ENCODE measurements at places on chromosomes 11 and 22. TPM values are rescaled to one million over a fixed set of nuclear protein-coding genes. Genes with fewer than 3 reads are reported as not detected.
A peak's percentile ranks its signal among the peaks of the same experiment; 100 is the strongest.

The SAA2 gene
- not detected for total RNA-seq

The KREMEN1 gene
- total RNA-seq, result 0.25 TPM

The SYCE3 gene
- not detected for total RNA-seq

The PATE2 gene
- not detected for total RNA-seq

The MS4A12 gene
- not detected for total RNA-seq

The IRF7 gene
- total RNA-seq, result 73.7 TPM

The FAM180B gene
- total RNA-seq, result 0.28 TPM

The IGSF9B gene
- 101 TPM for total RNA-seq

The TSG101 gene
- 36.1 TPM for total RNA-seq

The MAP6 gene
- total RNA-seq, result 0.30 TPM

The PACSIN2 gene
- 35.1 TPM for total RNA-seq

GRCh38 chr22:36220451-36220921, 18.8 kb downstream of the APOL2 start:
- DNase-seq, result no peak
- H3K4me3 ChIP-seq, result no peak overlapping the region
- no peaks in the 10 kb centered on the region for H3K4me1 ChIP-seq
- H3K27ac ChIP-seq, result no peak overlapping the region
- no peaks in the 10 kb centered on the region for H3K27me3 ChIP-seq

GRCh38 chr22:49404020-49404419, 423.7 kb downstream of the BRD1 start:
- H3K4me1 ChIP-seq, result no peaks in the 10 kb centered on the region
- H3K4me3 ChIP-seq, result no peak overlapping the region
- no peaks in the 10 kb centered on the region for H3K27me3 ChIP-seq

DNA sequence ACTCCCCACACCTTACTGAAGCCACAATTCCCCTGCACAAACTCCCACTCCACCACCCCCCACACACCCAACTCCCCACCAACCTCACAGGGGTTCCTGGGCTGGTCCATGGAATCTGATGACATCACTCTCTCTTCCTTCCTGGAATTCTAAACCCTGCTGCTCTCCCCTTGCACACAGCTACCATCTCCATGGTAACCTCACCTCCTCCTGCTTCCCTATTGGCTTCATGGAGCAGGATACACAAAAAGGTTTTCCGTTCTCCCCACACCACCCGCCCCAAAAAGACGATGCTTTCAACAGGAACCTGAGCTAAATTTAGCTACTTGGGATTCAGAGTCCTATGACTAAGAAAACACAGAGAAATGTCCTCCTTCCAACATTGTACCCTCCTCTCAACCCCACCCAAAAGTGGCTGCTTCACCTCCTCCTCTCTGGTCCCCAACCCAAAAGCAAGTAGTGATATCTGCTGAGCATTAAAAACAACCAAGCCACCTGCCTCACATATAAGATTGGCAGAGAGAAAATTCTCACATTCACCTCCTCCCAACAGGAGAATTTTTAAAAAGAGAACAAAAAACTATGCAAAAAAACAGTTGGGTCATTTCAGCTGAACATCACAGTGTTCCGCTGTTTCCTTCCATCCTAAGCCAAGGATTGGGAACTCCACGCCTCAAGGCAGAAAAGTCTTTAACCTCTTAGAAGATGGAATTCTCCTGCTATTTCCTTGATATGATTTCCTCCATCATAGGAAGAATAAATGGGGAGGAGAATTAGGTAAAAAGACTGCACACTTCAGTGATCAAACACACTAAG, 66.9 kb downstream of the RBFOX2 start:
- no peaks in the 10 kb centered on the region for H3K4me1 ChIP-seq
- H3K27ac ChIP-seq, result no peak overlapping the region
- H3K36me3 ChIP-seq, result no peaks in the 10 kb centered on the region
- DNase-seq, result no peak

DNA sequence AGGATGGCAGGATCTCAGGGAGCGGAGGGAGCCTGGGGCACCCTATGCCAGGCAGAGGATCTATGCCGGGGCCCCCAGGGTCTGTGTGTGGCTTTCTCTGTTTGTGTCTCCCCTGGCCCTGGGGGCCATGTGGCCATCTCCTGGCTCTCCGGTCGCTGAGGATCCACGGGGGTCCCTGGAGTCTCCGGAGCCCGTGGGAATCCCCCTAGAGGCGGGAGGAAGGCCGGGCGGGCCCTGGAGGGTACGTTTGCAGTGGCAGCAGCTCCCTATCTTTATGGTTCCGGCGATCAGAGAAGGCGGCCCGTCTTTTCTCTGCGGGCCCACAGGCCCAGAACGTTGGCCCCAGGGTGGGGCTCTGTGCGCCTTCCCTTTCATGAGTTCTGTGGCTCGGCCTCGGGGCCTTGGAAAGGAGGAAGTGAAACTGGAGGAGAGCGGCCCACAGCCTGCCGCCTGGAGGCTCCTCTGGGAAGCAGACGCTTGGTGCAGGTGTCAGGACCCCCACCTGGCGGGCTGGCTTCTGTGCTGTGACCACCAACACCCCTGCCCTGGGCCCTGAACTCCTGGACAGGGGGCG, 82.1 kb downstream of the KCNQ1 start:
- H3K4me1 ChIP-seq, result peaks cover 31% of the 10 kb centered on the region
- H3K4me3 ChIP-seq, result no peak overlapping the region
- peaks cover 9% of the 10 kb centered on the region for H3K36me3 ChIP-seq
- H3K27me3 ChIP-seq, result no peaks in the 10 kb centered on the region

- no peaks in the 10 kb centered on the region for H3K27me3 ChIP-seq
- H3K27ac ChIP-seq, result no peak overlapping the region
- H3K4me1 ChIP-seq, result no peaks in the 10 kb centered on the region
- H3K4me3 ChIP-seq, result no peak overlapping the region
- H3K36me3 ChIP-seq, result no peaks in the 10 kb centered on the region
- DNase-seq, result no peak
Measured at GRCh38 chr11:106321601-106322000, 244.1 kb downstream of the AASDHPPT start.

DNA sequence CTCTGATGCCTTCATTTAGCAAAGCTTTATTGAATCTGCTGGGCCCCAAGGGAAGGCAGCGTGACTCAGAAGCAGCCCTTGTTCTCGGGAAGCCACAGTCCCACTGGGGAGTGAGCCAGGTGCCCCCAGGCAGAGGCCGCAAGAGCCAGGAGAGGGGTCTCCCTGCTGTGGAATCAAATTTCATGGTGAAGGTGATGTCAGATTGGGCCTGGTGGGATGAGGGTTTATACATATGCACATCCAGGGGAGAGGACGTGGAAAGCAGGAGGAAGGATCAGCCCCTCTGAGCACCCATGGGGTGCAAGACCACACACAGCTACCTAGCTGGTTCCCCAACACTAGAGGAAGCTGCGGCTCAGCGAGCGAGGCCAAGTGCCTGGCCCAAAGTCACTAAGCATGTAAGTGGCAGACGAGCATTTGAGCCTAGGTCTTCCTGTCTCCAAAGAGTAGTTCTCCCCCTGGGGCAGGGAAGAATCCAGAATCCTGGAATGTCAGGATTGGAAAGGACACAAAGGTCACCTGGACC, 2.0 kb downstream of the SYNGR1 start:
- H3K4me1 ChIP-seq, result peaks cover 34% of the 10 kb centered on the region
- DNase-seq, result peak; percentile 20
- H3K4me3 ChIP-seq, result no peak overlapping the region
- H3K27ac ChIP-seq, result peak overlapping the region; percentile 38

DNA sequence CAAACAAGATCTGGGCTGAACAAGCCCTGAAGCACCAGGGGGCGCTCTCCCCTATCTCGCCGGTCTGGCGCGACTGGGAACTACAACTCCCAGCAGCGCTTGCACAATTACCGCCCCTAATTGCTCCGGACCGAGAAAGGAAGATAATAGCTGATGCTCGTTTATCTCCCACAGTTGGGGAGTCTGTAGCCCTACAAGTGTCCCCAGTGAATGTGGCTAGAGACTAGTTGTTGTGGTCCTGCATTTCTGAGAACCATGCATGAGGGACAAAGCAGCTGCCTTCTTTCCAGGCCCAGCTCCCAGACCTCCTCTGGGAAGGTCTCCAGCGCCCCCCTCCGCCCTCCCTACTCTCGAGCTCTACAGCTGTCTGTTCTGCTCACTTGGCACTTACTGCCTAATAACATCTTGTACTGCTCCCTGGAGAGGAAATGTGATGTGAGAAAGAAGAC, 34.4 kb downstream of the NRXN2 start:
- H3K4me3 ChIP-seq, result no peak overlapping the region
- H3K4me1 ChIP-seq, result peaks cover 16% of the 10 kb centered on the region
- no peaks in the 10 kb centered on the region for H3K36me3 ChIP-seq
- H3K27me3 ChIP-seq, result peaks cover 40% of the 10 kb centered on the region

DNA sequence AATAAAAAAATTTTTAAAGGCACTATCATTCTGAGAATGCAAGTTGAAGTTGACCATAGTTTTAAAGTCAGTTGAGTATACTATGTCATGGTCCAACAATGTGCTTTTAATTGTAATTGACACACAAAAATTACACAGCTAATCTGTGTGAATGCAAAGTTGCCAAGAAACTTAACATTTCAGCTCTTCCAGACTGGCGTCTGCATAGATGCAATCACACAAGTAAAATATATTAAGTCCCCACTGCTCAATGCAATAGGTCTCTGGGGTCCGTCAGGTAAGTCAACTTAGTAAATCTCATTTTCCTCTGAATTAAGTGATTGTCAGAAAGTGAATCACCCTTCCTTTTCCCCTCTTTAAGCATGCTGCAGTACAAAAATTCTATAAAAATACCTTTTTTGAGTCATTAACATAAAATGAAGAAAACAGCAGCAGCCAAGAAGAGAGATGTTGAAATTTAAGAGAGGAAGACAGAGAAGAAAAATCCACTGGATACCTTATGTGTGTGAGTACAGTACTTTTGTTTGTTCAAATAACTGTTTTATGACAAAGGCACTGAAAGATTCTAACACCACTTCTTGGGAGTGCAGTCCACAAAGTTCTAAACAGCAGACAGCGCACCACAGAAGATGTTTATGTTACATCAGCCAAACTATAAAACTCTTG, 5.1 kb downstream of the FZD4 start:
- no peaks in the 10 kb centered on the region for H3K4me1 ChIP-seq
- no peak for DNase-seq
- no peaks in the 10 kb centered on the region for H3K36me3 ChIP-seq

DNA sequence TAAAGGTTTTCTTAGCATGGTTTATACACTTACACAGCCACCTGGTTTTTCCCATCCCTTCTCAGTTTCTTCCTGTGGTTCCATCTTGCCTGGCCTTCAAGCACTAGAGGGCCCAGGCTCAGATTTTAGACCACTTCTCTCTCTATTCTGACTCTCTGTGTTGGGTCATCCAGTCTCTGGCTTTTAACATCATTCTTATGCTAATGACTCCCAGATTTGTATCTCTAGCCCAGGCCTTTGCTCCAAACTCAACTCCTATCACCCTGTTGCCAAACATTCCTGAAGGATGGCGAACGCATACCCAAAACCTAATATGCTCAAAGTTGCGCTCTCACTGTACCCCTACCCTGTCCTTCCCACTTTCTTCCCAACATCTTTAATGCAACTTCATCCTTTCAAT, 135.1 kb downstream of the SPATA19 start:
- H3K4me1 ChIP-seq, result no peaks in the 10 kb centered on the region
- no peak for DNase-seq
- no peak overlapping the region for H3K27ac ChIP-seq
- H3K4me3 ChIP-seq, result no peak overlapping the region

- H3K27ac ChIP-seq, result no peak overlapping the region
- H3K36me3 ChIP-seq, result no peaks in the 10 kb centered on the region
- H3K4me3 ChIP-seq, result no peak overlapping the region
- no peak for DNase-seq
- no peaks in the 10 kb centered on the region for H3K27me3 ChIP-seq
Measured at GRCh38 chr11:132254906-132255305, 884.5 kb downstream of the NTM start.

GRCh38 chr11:126317756-126318573, 14.1 kb downstream of the DCPS start:
- H3K4me1 ChIP-seq, result peaks cover 25% of the 10 kb centered on the region
- peak overlapping the region; percentile 11 for H3K4me3 ChIP-seq
- no peaks in the 10 kb centered on the region for H3K36me3 ChIP-seq
- no peaks in the 10 kb centered on the region for H3K27me3 ChIP-seq

DNA sequence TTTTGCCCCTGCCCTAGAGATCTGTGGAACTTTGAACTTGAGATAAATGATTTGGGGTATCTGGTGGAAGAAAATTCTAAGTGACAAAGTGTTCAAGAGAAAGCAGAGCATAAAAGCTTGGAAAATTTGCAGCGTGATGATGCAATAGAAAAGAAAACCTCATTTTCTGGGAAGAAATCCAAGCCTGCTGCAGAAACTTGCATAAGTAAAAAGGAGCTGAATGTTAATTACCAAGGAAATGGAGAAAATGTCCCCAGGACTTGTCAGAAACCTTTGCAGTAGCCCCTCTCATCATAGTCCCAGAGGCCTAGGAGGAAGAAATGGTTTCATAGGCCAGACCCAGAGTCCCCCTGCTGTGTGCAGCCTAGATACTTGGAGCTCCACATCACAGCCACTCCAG, 686.9 kb downstream of the FAM181B start:
- H3K27me3 ChIP-seq, result peaks cover 7% of the 10 kb centered on the region
- no peak overlapping the region for H3K4me3 ChIP-seq
- no peaks in the 10 kb centered on the region for H3K36me3 ChIP-seq
- DNase-seq, result no peak
- no peak overlapping the region for H3K27ac ChIP-seq

DNA sequence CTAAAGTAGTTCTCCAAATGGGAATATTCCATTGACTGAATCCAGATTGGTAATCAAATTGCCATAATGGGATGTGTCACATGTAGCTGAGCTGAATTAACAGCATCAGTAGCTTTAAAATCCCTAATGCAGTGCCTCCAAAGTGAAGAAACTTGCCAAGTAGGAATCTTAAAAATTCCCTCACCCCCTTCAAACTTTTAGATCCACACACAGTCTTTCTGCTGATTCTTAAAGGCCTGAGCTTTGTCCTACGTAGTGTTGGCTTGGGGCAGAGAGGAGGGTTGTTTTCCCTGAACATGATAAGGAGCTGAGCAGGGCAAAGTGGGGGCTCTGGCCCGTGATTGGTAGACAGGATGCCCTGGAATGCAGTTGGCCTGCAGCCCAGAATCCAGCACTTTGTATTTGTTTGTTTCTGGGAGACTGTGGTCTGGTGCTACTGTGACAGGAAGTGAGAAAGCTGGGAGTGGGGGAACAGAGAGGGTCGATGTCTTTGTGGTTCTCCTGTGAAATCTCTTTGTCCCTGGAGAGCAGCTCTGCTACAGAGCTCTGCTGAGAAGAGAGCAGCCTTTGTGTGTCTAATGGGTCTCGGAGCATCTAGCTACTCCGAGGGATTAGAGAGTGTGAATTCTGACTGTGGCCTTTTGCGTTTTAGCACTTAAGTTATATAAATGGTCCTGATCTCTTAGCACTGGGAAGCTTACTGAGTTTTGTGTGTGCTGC, 16.9 kb downstream of the CTNND1 start:
- no peaks in the 10 kb centered on the region for H3K27me3 ChIP-seq
- no peak for DNase-seq
- no peak overlapping the region for H3K4me3 ChIP-seq

- no peaks in the 10 kb centered on the region for H3K36me3 ChIP-seq
- H3K4me1 ChIP-seq, result peaks cover 25% of the 10 kb centered on the region
- H3K4me3 ChIP-seq, result peak within 1 kb of the TSS; percentile 61
- peak; percentile 40 for DNase-seq
- H3K27me3 ChIP-seq, result peaks cover 20% of the 10 kb centered on the region
- no peak within 1 kb of the TSS for H3K27ac ChIP-seq
Measured at GRCh38 chr11:78417175-78417887, at the start of gene GAB2. TSS of gene GAB2 (minus strand) at chr11:78417820. CDS start at chr11:78417720, 100 bp downstream.

GRCh38 chr11:96273507-96273906, 69.5 kb downstream of the MAML2 start:
- DNase-seq, result no peak
- H3K27ac ChIP-seq, result no peak overlapping the region
- peaks cover 7% of the 10 kb centered on the region for H3K4me1 ChIP-seq
- H3K4me3 ChIP-seq, result no peak overlapping the region

All from T-cell (primary cell).